ENCODE measurements at places on chromosomes 2 and 18.
A peak's percentile ranks its signal among the peaks of the same experiment; 100 is the strongest.

GRCh38 chr2:18749912-18750526, 160.7 kb upstream of the NT5C1B start:
- peak; percentile 6 for DNase-seq

- no peak for DNase-seq
Measured at GRCh38 chr2:112755444-112755843, 9.0 kb downstream of the CKAP2L start.

DNA sequence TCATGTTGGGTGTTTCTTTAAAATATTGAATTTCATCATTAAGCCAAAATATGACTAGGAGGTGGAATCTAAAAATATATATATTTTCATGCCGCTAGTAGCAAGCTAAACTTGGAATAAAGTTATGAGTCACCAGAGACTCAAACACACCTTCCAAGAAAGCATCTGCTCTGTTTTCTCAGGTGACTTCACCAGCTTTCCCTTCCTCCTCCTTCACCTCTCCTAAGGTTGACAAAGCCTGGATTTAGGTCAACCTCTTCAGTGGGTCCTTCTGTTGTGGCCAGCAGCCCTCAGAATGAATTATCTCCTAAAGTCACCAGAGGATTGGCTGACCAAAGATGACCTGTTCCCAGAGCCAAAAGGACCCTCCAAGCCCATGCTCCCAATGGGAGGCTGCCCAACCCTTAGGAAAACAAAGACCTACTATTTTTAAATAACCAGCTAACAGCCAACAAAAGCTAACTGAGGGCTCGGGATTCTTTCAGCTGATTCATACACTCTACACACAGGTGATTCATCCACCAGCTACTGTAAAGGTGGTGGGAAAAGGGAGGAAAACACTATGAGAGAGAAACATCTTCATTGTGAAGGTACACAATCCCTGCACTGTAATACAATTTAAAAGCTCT, 113.9 kb downstream of the MYO5B start:
- no peak for DNase-seq

GRCh38 chr18:9419956-9420631, 55.2 kb upstream of the RALBP1 start:
- no peak for DNase-seq
